ENCODE measurements at places on chromosomes 13 and 19.
A peak's percentile ranks its signal among the peaks of the same experiment; 100 is the strongest.

GRCh38 chr19:36225219-36225892 is 10.4 kb downstream of the ZNF146 start:
- no peak for DNase-seq

DNA sequence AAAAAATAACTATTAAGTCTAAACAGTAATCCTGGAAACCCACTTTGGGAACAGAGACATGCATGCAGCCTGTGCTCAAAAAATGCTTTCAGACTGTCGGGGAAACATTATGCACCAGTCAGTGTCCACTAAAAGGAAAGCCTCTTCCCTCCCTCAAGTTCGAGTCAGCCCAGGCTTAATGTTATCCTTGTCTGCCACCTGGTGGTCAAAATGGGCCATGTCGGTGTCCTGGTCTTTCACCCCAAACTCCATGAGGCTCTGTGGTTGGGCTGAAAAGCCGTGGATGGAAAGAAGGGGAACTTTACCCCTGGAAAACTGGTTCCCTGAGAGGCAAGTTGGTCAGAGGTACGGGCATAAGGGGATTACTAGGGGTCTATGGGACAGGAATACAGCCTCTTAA is 88.4 kb upstream of the ZNF492 start:
- DNase-seq: no peak

DNA sequence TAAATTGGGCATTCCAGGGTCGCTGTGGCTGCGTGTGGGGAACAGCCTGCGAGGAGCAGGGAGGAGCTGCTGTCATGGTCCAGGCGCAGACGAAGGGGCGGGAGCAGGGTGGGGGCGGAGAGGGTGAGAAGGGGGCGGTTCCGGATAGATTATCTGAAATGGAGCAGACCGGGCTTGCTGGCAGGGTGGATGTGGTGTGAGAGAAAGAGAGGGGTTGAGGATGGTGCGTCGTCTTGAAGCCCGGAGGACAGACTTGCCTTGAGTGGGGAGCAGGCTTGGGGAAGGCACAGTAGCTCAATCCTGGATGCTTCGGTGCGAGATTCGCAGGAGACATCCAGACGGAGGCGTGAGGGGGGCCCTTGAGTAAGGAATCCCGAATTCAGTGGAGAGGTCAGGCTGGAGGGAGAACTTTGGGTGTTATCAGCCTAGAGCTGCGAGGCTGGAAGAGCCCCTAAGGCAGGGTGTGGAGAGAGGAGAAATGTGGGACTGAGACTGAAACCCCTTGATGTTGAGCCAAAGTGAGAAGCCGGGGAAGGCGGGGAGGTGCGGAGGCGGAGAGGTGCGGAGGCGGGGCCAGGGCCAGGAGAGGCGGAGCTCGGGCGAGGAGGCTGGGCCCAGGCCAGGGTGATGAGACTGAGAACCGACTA is 40.6 kb downstream of the DPF1 start:
- no peak for DNase-seq

DNA sequence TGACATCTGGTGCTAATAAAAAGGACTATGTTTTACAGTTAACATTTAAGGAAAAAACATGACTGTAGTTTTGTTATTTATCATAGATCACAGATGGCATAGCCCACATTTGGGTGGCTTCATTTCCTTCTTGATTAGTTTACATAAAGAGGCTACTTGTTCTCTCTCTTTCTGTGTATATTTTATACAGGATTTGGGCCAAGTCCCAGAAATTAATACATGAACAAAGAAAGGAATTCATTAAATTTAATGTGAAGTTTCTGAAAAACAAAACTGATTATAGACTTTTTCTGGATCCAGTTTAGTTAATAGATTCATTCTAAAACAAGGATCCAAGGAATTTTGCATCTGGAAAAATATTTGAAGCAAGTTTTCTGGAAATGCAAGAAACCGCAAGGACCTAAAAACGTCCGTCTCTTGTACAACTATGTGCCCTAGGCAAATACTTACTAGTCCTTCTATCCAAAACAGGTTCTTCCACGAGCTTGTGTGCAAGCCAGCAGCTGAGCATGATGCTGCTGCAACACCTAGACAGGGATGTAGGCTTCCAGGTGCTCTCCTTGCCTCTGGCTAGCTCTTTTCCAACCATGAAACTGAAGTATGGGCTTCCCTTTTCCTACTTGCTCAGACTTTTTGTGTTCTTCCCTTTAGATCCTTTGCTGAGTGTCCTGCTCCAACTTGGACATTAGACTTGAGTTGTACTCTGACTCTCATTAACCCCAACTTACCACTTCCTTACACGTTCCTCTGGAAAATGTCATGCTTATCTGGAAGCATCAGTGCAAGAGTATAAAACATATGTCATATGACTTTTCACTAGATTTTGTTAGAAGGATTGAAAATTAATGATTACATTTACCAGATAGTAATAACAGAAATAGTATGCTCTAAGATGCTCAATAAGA is 161.5 kb upstream of the STARD13 start:
- DNase-seq: no peak

- no peak for DNase-seq
Observed at GRCh38 chr13:108573455-108573854, 56.0 kb upstream of the MYO16 start.

- DNase-seq: no peak
Observed at GRCh38 chr13:110334841-110335490, 27.9 kb downstream of the COL4A2 start.

- DNase-seq: no peak
Observed at GRCh38 chr19:41753936-41754529, 1.3 kb upstream of the CEACAM6 start.

DNA sequence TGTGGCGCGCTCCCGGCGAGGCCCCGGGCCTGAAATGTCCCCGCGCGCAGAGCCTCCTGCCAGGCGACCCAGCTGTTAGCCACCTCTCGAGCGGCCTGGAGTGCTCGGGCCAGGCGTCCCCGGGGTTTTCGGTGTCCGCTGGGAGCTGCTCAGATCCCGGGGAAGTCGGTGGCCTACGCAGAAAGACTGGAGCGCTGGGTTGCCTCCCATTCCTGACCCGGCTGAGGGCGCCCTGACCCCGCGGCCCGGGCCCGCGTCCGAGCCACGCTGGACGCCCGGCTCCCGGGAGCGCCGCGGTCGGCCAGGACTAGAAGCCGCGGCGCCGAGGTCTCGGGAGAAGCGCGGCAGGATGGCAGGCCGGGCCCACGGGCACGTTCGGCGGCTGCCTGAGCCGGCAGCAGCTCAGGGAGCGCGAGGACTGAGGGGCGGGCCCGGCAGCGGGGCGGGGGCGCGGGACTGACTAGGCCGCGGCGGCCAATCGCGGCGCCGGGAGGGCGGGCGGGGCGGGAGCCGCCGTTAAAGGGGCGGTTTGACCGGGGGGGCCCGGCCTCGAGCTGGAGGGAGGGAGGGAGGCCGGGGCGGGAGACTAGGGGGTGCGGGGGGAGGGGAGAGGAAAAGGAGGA is 1.3 kb upstream of the ZIC2 start:
- peak; percentile 44 for DNase-seq

- no peak for DNase-seq
Observed at GRCh38 chr13:99311137-99311536, 3.9 kb upstream of the GPR183 start.

DNA sequence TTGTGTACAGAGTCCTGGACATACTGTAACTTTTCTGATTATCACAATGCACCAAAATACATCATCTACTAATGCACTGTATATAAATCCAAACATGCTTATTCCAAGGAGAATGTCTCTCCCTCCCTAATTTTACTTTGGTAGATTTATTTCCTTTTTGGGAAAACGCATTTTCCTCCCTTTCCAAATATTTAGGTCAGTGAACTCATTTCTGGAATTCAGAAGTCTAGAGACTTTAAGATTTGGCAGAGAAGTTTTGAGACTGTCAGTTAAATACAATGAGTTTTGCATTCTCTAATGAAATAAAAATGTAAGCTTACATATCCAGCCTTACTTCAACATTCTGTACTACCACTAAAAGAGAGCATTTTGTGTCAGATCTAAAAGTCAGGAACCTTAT is 165.8 kb upstream of the EDNRB start:
- no peak for DNase-seq

DNA sequence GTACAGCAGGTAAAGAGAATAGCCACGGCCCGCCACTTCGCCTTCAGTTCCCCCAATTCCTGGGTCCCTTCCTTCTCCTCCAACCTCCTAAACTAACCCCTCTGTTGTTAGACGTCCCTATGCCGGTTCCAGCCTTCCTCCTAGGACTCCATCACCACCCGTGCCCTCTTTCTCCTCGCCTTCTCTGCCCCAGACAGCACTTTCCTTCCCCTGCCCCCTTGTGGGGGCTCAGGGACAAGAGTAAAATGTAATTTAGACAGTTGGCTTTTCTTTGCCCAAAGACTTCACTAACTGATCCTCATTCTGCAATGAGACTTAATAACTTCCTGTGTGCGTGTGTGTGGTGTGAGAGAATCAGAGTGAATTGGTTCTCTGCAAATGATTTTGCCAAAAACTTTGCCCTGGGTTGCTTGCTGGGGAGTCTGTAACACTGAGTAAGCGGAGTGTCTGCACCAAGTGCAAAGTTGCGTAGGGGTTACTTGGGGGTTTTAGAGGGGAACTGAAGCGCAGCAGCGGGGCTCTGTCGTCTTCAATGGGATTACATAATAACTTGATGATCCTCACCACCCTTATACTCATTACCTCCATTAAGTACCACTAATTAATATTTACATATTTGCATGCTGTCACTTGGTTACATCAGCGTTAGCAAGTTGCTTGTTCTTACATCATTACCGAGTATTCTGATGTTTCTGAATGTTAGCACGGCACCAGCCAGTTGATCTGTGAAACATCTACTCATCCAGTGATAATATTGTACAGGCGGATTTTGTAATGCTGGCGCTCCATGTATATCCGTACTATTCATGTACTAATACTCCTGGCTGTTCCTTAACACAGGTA is 19.9 kb upstream of the SGCG start:
- no peak for DNase-seq

- DNase-seq: no peak
Observed at GRCh38 chr19:16327169-16327475, 2.5 kb downstream of the KLF2 start.

DNA sequence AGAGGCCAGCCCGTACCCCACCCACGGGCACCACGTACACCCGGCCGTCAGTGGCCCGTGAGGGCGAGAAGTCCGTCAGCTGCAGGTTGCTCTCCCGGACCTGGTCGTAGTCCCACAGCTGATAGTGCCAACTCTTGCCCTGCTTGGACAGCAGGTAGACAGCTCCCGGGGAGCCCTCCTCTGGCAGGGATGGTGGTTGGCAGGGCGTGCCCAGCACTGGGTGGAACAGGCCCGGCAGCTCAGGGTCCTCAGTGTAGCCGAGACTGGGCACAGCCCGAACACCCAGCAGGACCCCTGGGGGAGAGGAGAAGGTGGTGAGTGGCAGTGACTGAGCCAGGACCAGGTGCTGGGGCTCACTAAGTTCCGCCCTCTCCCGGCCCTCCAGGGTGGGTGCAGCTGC is 7.8 kb downstream of the ACTMAP start:
- no peak for DNase-seq

- DNase-seq: no peak
Observed at GRCh38 chr13:20142927-20143480, 17.8 kb downstream of the GJA3 start.

GRCh38 chr19:17602872-17603510 is 47.5 kb downstream of the COLGALT1 start:
- no peak for DNase-seq

- DNase-seq: no peak
Observed at GRCh38 chr13:25446261-25446660, 74.5 kb downstream of the ATP8A2 start.

GRCh38 chr19:35937345-35938281 is 1.4 kb downstream of the LRFN3 start:
- no peak for DNase-seq

DNA sequence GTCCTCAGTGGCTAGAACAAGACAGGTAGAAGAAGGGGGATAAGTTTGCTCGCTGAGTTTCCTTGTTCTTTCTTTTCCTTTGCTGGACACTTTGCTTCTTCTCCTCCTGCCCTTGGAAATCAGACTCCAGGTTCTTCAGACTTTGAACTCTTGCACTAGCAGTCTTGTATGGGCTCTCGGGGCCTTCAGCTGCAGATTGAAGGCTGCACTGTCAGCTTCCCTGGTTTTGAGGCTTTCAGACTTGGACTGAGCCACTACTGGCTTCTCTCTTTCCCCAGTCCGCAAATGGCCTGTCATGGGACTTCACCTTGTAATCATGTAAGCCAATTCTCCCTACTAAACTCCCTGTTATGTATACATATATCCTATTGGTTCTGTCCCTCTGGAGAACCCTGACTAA is 379.8 kb downstream of the NDFIP2 start:
- no peak for DNase-seq

DNA sequence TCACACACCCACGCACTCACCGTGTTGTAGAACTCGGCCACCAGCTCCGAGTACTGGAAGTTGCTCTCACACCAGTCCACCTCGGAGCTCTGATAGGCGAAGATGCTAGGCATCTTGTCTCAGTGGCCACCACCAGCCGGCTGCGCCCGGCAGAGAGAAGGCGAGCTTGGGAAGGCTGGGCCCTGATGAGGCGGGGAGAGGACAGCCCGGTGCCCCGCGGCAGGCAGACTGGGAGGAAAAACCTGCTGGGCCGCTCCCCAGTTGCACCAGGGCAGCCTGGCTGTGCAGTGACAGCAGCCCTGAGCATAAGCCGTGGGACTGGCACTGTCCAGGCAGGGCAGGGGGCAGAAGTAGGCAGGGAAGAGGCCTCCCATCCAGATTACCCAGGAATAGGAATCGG is at the start of gene ACER1:
Gene ACER1, minus strand, starts transcription at position 174 of the 400 bp plus-strand sequence. Its CDS starts 61 bp downstream, at position 113.
- DNase-seq: no peak

- no peak for DNase-seq
Observed at GRCh38 chr13:102779436-102780159, 6.0 kb upstream of the TEX30 start.

DNA sequence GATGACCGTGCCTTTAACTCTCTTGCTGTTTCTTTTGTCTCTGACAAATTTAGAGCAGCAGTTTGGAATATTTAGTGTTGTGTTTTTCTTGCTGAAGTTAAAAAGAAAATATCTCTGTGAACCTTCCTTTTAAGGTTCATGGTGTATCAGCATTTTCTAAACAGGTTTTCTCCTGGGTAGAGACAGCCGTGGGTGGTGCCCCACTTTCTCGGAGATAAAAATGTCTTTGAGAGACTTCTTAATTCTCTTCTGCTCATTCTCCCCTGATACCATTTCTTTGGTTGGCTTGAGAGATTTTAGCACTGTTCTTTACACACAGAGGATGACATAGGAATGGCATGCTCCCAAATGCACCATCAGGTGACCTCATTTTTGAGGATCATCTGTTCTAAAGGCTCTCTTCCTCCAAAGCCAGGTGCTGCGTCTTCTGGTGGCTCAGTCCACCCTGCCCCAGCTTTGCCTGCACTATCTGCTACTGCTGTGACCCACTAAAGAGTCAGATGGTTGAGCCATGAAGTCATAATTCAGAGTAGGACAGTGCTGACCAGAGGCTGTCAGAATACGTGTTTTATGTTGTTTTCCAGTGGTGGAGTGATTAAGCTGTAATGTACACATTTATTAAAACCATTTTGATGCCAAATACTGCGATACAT is 90.3 kb upstream of the SLC10A2 start:
- no peak for DNase-seq

GRCh38 chr19:43913383-43913782 is 21.7 kb downstream of the ZNF45 start:
- DNase-seq: no peak

GRCh38 chr13:114164681-114165429 is 14.2 kb upstream of the CFAP97D2 start:
- DNase-seq: no peak

- DNase-seq: no peak
Observed at GRCh38 chr19:4375164-4376027, 25.0 kb downstream of the SH3GL1 start.

GRCh38 chr19:30332445-30333234 is 39.5 kb upstream of the ZNF536 start:
- DNase-seq: no peak

GRCh38 chr13:38957794-38958592 is 32.6 kb downstream of the STOML3 start:
- DNase-seq: no peak

Measured in stimulated activated CD8-positive, alpha-beta memory T cell treated with anti-CD3 and anti-CD28 coated beads, Interleukin-7, amount 100 ng/mL, for 48 hours (primary cell).